Activated CD4-positive, alpha-beta T cell treated with anti-CD3 and anti-CD28 coated beads, Interleukin-2, amount 10 ng/mL, durations not matched to agents 24 days and 14 days (primary cell): ENCODE measurements at places on chromosomes 3 and 15. TPM values are rescaled to one million over a fixed set of nuclear protein-coding genes. Genes with fewer than 3 reads are reported as not detected.

Gene FAIM
- 1.7 and 2.4 TPM in 2 replicates for total RNA-seq

Gene DUOXA2
- not detected in 2 replicates for total RNA-seq

Gene RHOV
- 1.0 and 1.5 TPM in 2 replicates for total RNA-seq

Gene BSN
- 0.09 TPM in 2 replicates for total RNA-seq

Gene SLC28A1
- total RNA-seq, result not detected in 2 replicates

Gene GP9
- not detected in 2 replicates for total RNA-seq

Gene ZIC1
- not detected in 2 replicates for total RNA-seq

Gene CCDC80
- total RNA-seq, result not detected in 2 replicates

Gene PRRT3
- total RNA-seq, result 11.8 and 13.5 TPM in 2 replicates

Gene AADACL2
- total RNA-seq, result not detected in 2 replicates

Gene FBXO40
- not detected in 2 replicates for total RNA-seq

Gene CORO2B
- 0.09 and 0.16 TPM in 2 replicates for total RNA-seq

Gene SLC12A8
- 1.1 and 1.2 TPM in 2 replicates for total RNA-seq

Gene SKOR1
- total RNA-seq, result 0.09 and 0.14 TPM in 2 replicates

Gene TTLL13
- total RNA-seq, result 0.44 and 1.4 TPM in 2 replicates

- no peak for DNase-seq
Measured at GRCh38 chr15:38148471-38148870, 104.2 kb upstream of the SPRED1 start.

- DNase-seq, result no peak
Measured at GRCh38 chr3:112042842-112043280, 8.3 kb downstream of the TMPRSS7 start.

GRCh38 chr3:30626443-30627180 lies 20.2 kb downstream of the TGFBR2 start:
- no peak for DNase-seq

GRCh38 chr15:44541282-44541958 lies 4.5 kb downstream of the EIF3J start:
- DNase-seq, result peak; percentile 45

DNA sequence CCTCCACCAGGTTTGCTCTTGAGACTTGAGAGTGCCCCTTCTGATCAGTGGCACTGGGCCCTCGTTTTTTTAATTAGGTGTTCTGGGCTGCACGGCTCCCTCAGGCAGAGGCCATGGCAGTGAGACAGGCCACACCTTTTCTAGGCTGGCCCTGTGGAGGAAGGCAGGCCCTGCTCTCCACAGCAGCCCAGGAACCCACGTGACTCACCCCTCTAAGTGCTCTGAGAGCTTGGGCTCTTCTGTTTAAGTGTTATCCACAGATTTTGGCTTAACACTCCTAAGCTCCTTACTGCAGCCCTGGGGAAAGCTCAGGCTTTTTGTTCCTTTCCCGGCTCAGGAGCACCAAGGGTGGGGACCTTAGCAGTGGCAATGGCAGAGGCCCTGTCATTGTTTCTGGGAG lies 463.2 kb upstream of the GBE1 start:
- DNase-seq, result no peak

- no peak for DNase-seq
Measured at GRCh38 chr3:143476965-143477640, 357.5 kb downstream of the CHST2 start.

DNA sequence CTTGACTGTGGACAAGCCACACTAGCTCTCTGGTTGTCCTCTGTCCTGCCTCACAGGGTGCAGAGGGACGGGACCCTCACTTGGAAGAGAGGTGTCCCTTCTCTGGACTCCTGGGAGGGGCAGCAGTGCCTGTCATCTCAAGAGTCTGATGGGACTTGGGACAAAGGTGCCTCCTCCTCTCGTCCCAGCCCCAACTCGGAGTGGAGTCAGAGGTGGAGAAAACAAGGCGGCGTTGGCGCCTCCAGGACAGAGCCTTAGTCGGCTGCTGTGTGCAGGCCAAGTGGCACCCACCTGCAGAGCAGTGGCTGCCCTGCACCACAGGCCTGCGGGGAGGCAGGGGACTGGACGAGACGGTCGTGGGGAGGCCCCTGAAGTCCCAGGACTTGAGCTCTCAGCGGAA lies 9.4 kb upstream of the SEC13 start:
- no peak for DNase-seq

- DNase-seq, result peak; percentile 51
Measured at GRCh38 chr15:68387381-68388143, 44.4 kb downstream of the ITGA11 start.

- DNase-seq, result no peak
Measured at GRCh38 chr3:136783708-136784191, 31.6 kb upstream of the STAG1 start.

DNA sequence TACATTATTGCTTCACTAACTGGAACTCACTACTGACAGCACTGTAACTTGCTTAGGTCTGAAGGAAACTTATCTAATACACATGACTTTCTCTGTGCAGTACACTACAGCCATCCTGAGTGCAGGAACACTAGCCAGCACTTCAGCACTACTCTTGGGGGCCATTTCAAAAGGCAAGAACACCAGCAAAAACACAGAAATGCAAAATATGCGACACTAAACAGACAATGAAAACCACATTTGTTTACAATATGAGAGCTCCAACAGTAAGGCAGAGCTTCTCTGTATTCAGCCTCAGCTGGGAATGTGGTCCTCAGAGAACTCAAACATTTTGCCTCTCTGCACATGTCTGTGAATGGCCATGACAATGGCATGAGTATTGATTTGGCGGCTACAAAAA lies 109.6 kb downstream of the ARRDC4 start:
- DNase-seq, result no peak

GRCh38 chr3:48411606-48412374 lies 18.1 kb downstream of the PLXNB1 start:
- DNase-seq, result no peak

GRCh38 chr15:62067448-62068044 lies 769 bp downstream of the C2CD4A start:
- DNase-seq, result peak; percentile 75

GRCh38 chr3:46031269-46031668 lies 4.0 kb upstream of the XCR1 start:
- DNase-seq, result no peak

DNA sequence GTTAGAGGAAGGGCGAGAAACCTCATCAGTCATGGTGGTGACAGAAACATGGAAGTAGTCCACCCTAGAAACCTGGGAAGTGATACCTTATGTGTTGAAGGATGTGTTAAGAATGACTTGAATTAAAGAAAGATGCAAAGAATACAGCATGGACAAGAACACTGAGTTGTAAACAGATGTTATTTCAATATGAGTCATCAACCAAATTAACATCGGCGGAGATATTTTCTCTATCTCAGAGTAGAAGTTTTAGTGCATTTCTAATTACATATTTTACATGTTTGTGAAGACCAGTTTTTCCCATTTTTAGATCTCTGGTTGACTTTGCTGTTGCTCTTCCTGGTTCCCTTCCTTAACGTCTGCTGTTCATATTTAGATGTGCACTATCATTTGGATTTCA lies 268.8 kb upstream of the TBL1XR1 start:
- no peak for DNase-seq

- no peak for DNase-seq
Measured at GRCh38 chr3:194494951-194495374, 8.2 kb upstream of the ATP13A3 start.

- DNase-seq, result no peak
Measured at GRCh38 chr3:13637311-13637891, 88.5 kb downstream of the FBLN2 start.

GRCh38 chr3:197367081-197367780 lies 68.8 kb upstream of the DLG1 start:
- no peak for DNase-seq

GRCh38 chr3:149267565-149267964 lies 45.9 kb upstream of the CP start:
- DNase-seq, result peak; percentile 19

DNA sequence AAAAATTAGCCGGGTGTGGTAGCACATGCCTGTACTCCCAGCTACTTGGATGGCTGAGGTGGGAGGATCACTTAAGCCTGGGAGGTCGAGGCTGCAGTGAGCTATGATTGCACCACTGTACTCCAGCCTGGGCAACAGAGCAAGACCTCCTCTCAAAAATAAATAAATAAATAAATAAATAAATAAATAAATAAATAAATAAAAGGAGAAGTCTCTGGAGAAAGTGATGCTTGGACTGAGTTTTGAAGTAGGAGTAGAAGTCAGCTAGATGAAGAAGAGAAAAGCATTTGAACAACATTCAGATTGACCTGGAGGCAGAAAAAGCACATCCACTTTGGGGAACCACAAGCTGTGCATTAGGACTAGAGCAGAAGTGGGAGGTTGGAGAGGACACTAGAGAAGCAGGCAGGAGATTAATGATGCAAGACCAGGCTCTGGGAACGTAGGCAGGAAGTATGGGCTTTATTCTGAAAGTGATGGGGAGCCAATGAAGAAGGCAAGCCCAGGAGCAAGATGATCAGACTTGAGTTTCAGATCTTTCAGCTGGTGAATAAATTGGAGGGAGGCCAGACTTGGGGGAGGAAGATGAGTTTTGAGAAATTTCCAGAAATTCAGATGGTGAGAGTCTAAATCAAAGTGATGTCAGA lies 48.7 kb downstream of the KLHL6 start:
- no peak for DNase-seq

- DNase-seq, result no peak
Measured at GRCh38 chr3:79604681-79605080, 163.1 kb downstream of the ROBO1 start.
